Naive thymus-derived CD4-positive, alpha-beta T cell (primary cell): ENCODE measurements at places on chromosomes 12 and 14. TPM values are rescaled to one million over a fixed set of nuclear protein-coding genes. Genes with fewer than 3 reads are reported as not detected.

LALBA gene
- not detected in 2 replicates for total RNA-seq

MIP gene
- total RNA-seq = not detected in 2 replicates

DNA sequence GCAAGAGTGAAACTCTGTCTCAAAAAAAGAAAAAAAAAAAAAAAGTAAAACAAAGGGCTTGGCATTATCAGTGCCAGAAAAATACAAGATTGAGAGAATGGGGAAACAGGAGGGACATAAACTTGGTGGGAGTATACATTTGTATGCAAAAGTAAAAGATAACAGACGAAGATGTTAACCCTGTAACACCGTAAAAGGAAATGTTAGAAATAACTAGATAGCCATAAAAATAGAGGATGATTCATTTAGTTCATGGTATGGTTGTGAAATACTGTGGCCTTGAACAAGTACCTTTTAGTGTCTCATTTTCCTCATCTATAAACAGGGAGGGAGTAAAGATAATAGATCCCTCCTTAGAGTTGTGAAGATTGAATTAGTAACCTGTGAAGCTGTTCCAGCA lies 33.3 kb downstream of the ATP2A2 start:
- H3K4me1 ChIP-seq = peaks cover 10% of the 10 kb centered on the region
- H3K27ac ChIP-seq = no peak overlapping the region
- H3K4me3 ChIP-seq = no peak overlapping the region
- peaks cover 7% of the 10 kb centered on the region for H3K36me3 ChIP-seq
- H3K27me3 ChIP-seq = no peaks in the 10 kb centered on the region

DNA sequence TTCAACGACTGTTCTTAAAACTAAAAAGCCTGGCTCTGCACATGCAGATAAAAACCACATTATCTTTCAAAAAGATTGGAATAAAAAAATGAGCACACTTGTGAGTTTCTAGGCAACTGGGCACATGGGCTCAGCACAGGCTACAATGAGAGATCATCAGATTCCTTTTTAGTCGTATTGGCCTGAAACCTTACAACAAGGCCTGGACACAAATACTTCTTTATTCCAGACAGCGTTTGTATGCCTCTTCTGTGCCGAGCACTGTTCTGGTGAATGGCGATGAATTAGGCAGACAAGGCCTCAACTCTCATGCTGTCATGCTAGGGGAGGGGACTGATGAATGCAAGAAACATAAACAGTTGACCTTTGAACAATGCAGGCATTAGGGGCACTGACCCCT lies 463.0 kb downstream of the AACS start:
- H3K4me1 ChIP-seq = no peaks in the 10 kb centered on the region
- no peak overlapping the region for H3K27ac ChIP-seq
- H3K27me3 ChIP-seq = no peaks in the 10 kb centered on the region
- no peak for DNase-seq
- no peak overlapping the region for H3K4me3 ChIP-seq
